ENCODE measurements at places on chromosomes 16 and 17.

DNA sequence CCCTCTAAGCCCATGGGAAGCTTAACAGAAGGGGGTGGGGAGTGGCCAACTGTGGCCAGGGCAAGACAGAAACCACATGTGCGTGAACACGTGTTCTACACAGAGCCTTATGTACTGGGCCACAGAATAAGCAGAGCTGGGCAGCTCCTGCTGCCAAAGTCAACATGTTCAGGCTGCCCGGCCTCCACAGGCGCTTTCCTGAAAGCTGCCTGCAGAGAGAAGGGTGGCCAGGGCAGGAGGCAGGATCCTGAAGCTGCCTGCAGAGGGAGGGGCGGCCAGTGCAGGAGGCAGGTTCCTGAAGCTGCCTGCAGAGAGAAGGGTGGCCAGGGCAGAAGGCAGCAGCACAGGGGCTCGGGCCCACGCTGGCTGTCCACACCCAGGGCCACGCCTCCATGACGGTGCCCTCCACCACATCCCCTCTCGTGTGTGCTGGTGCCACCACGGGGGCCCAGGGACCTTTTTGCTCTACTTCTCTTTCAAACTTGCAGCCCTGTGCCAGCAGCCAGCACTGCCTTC lies 79.5 kb downstream of the ANKRD11 start:
- no peak for DNase-seq

- no peak for DNase-seq
These were observed 8.1 kb upstream of the FOXF1 start for GRCh38 chr16:86501989-86502855.

- no peak for DNase-seq
These were observed 3.2 kb upstream of the CDH5 start for GRCh38 chr16:66363211-66363777.

- no peak for DNase-seq
These were observed 899 bp downstream of the CFAP52 start for GRCh38 chr17:9577373-9577709.

GRCh38 chr16:19396555-19397011 lies 21.1 kb upstream of the TMC5 start:
- DNase-seq = no peak

DNA sequence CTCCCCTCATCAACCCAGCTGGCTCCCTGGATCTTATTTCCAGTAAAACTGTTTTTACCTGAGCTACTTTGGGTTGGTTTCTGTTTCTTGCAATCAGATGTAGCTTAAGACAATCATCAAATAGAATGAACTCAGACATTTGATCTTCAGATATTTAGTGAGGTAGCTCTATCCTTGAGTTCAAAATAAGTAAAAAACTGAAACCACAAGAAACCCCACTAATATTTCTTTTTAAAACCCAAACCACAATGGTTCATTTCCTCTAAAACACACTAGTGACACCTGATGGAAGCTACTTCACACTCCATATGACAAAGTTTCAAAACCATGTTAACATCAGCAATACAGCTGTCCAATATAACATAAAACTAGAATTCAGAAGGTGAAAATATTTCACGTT lies 37.8 kb downstream of the CACNG1 start:
- DNase-seq = no peak

DNA sequence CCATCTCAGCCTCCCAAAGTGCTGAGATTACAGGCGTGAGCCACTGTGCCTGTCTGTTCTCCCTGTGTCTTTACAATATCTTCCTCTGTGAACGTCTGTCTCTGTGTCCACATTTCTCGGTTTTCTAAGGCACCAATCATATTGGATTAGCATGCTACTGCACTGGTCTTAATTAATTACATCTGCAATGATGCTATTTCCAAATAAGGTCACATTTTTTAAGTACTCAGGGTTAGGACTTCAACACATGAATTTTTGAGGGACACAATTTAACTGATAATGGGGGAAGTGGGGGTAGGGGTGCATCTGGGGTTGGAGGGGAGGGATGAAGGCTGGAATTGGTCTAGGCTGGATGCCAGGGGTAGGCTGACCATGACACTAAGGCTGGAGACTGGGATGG lies 102.6 kb downstream of the N4BP1 start:
- no peak for DNase-seq

DNA sequence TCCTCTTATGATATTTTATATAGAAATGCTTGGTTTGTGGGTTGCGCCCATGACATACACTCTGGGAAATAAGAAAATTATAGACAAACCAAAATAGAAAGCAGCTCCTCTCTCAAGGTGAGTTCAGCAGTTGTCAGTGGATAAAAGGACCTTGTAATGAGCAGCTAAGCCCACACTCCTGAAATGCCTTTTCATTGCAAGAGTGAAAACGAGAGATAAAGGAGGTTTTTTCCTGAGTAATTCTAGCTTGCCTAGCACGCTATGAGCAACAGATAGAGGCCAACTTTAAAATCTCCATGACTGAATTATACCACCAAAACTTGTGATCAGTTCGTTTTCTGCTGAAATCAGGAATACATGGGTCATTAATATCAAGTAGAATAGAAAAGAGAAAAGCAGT lies 261.8 kb upstream of the CACNG5 start:
- DNase-seq = no peak

GRCh38 chr17:74682028-74682427 lies 30.7 kb downstream of the CD300LF start:
- DNase-seq = no peak

DNA sequence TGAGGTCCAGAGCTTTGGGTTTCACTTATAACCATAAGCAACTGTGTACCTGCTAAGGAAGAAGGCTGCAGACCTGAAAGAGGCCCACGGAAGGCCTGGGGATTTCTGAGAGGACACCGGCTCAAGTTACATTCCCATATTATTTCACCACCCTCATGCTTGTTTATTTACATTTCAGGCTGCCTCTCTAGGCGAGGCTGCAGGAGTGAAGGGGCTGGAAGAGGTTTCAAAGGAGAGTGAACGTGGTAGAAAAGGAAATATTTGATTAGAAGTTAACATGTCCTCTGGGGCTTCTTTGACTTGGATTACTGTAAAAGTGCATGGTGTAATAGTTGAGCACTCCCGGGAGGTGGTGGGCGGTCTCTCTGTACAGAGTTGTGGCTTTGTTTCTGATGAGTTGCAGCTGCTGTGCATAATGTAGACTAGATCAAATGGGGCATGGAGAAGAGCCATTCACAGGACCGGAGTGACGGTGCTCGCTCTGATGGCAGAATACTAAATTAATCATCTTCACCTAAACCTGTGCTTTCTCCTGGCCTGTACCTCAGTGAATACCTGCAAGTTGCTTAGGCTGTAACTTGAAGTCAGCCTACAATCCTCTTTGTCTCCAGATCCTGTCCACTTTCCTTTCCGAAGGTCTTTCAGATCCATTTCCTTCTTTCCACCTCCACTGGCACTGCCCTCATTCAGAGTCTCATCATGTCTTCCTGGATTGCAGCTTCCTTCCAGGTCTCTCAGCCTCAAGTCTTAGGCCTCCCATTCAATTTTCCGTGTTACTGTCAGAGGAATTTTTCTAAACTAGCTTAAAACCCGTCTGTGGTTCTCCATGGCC lies 1.9 kb upstream of the CPD start:
- DNase-seq = no peak

- DNase-seq = peak; percentile 82
These were observed 12.1 kb downstream of the HSD3B7 start for GRCh38 chr16:30996985-30997724.

GRCh38 chr16:67100569-67101310 lies 9.0 kb upstream of the PHAF1 start:
- no peak for DNase-seq

DNA sequence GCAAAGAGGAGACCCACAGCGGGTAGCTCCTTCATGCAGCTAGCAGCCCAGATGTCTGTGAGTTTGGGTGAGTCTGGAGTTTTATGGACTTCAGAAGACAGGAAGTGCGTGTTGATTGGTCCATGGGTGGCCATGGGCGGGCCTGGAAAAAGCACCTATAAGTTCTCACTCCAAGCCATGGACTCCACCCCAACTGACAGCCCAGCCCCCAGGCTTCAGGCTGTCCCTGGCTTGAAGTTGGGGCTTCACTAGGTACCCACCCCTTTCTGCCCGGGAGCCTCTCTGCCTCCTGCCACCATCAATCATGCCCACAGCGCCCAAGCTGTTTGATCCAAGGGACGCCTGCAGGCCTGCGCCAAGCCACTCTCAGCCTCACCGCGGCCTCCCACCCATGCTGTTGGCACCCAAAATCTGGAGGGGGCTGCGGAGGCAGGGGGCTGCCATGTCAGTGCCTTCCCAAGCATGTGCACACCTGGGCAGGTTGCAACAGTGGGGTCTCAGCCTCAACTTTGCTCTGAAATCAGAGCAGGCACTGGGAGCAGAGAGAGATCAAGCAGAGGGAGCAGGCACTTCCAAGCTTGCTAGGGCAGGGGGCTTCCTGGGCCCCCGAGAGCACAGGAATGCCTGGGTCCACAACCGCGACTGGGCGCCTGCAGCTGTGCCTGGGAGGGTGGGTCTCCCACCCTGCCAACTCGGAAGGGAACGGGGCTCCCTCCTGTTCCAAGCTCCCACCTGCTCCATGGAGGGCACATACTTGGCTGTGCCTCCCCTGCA lies 1503.7 kb downstream of the CDH11 start:
- no peak for DNase-seq

DNA sequence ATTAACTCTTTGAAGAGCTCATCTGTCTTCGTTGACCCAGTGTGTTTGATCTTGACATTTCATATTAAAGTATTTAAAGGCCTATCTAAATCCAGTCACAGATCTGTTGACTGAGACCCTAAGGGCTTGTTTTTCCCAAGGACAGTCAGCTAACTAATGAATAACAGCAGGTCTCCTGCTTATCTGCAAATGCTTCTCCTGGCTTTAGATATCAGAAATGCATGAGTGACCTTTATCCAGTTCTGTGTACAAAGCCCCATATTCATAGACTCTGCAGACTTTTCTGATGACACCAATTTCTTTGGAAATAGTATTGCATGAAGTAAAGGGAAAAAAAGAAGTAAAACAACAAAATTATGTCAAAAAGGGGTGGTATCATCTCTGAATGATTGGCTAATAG lies 70.3 kb downstream of the YPEL2 start:
- DNase-seq = no peak

DNA sequence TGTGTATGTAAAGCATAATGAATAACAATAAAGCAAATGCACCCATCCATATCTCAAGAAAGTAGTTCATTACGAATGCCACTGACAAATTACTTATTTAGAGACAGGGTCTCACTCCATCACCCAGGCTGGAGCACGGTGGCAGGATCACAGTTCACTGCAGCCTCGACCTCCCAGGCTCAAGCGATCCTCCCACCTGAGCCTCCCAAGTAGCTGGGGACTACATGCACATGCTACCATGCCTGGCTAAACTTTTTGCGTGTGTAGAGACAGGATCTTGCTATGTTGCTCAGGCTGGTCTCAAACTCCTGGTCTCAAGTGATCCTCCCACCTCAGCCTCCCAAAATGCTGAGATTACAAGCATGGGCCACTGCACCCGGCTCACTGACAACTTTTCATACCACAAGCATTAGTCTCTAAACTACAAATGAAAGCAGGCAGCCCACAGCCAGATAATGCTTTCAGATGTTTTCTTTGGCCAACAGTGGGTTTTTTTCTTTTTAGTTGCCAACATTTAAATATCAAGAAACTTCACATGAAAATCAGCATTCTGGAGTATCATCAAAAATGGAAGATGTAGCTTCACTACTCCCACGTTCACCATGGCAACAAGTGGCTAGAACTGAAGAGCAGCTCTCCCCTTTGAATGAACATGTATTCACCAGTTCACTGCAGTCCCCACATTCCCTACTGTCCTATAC lies 7.7 kb downstream of the ARHGAP17 start:
- DNase-seq = no peak

DNA sequence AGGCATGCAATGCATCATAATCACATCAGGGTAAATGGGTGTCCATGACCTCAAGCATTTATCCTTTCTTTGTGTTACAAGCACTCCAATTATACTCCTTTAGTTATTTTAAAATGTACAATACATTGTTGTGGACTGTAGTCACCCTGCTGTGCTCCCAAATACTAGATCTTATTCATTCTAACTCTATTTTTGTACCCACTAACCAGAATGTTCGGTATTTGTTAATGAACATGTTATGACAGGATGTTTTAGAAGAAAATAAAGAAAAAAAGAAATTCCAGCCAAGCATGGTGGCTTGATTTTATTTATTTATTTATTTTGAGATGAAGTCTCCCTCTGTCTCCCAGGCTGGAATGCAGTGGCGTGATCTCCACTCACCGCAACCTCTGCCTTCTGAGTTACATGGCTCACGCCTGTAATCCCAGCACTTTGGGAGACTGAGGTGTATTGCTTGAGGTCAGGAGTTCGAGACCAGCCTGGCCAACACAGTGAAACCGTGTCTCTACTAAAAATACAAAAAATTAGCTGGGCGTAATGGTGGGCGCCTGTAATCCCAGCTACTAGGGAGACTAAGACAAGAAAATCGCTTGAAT lies 1.8 kb upstream of the NDE1 start:
- DNase-seq = no peak

DNA sequence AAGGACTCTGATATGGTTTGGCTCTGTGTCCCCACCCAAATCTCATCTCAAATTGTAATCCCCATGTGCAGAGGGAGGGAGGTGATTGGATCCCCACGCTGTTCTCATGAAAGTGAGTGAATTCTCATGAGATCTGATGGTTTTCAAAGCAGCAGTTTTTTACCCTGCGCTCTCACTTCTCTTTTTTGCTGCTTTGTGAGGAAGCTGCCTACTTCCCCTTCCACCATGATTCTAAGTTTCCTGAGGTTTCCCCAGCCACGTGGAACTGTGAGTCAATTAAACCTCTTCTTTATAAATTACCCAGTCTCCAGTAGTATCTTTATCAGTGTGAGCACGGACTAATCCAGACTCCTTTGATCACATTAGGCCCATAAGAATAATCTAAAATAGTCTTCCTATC lies 719.7 kb upstream of the CDH8 start:
- no peak for DNase-seq

DNA sequence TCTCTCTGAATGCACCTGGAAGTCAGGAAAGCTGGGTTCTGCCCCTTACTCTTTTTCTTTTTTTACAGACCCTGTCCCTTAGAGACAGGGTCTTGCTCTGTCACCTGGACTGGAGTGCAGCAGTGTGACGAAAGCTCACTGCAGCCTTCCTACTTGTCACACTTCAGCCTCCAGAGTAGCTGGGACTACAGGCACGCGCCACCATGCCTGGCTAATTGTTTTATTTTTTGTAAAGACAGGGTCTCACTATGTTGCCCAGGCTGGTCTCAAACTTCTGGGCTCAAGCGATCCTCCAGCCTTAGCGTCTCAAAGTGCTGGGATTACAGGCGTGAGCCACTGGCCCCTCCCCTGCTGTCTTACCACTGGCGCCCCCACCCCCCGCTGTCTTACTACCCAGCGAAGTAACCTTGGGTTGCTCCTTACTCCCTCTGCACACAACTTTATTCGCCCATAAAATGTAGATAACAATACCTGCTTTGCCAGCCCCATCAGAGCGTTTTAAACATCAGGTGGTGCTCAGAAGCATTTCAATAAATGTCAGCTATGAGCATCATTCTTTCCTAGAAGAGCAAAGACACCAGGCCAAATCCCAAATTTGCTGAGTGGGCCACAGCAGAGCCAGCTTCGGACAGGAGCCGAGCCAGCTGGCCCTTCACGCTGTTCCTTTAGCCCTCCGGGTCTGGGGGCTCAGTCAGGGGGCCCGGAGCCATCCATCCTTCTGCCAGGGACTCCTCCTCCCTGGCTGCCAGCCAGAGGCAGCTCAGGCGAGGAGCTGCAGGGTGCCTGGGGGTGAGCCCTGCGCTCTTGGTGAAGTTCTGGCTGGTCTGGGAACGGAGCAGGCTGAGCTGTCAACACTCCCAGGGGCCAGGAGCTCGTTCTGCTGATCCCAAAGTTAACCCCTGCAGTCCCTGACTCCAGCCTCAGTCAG lies 24.4 kb downstream of the SRL start:
- DNase-seq = no peak

- no peak for DNase-seq
These were observed 226.6 kb downstream of the ZFHX3 start for GRCh38 chr16:72821185-72821950.

- DNase-seq = no peak
These were observed 61.5 kb downstream of the CCT6B start for GRCh38 chr17:34899643-34900291.
